Stimulated activated CD4-positive, alpha-beta T cell treated with anti-CD3 and anti-CD28 coated beads, Interleukin-15, amount 100 ng/mL, for 1 hour (primary cell): ENCODE measurements at places on chromosomes 6 and 20.

GRCh38 chr6:100420711-100421110 is 44.0 kb downstream of the SIM1 start:
- DNase-seq, result no peak

- no peak for DNase-seq
Measured at GRCh38 chr6:131657222-131657621, 20.1 kb downstream of the ENPP3 start.

GRCh38 chr6:30888816-30889495 is 4.6 kb downstream of the DDR1 start:
- DNase-seq, result no peak

DNA sequence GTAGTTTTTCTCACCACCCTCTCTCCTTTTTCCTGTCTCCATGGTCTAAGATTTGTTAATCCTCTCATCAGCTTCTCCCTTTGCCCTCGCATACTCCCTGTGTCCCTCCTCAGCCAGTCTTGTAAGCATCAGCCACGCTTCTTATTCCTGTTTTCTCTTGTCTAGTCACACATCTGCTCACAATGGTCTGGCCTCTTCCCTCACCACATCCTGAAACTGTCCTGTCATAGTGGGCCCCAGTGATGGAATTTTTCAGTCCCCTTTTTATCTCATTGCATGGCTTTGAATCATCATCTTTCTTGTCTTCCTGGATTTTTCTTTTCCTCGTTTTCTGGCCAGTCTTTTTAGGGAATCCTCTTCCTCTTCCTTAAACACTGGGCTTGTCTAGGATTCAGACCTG is 57.2 kb downstream of the GFRA4 start:
- no peak for DNase-seq

DNA sequence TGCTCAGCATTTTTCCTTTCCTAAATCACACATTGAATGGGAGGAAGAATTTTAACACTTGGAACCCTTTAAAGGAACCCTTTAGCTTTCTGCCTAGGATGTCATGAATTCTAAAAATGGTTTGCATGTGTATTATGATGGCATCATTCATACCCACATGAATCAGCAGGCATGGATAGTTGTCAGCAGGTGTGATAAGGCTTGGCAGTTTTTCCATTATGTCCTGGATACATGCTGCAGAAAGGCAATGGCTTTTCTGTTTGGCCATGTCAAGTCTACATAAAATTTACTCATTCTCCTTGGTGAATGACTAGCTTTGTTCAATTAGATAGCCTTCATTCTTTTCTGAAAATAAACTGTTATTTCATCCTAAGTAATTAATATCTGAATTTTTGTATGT is 353.7 kb downstream of the GRIK2 start:
- DNase-seq, result no peak

DNA sequence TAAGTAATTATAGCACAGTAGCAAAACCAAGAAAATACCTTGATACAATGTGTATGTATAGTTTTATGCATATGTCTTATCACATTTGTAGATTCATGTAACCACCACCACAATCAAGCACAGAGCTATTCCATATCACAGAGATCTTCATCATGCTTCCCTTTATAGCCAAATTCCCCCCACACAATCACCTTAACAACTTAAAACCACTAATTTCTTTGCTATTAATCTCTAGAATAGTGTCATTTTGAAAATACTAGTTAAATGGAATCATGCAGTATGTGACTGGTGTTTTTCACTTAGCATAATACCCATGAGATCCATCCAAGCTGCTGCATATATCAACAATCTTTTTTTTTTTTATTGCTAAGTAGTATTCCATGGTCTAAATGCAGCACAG is 8.2 kb downstream of the HLA-DRA start:
- no peak for DNase-seq

DNA sequence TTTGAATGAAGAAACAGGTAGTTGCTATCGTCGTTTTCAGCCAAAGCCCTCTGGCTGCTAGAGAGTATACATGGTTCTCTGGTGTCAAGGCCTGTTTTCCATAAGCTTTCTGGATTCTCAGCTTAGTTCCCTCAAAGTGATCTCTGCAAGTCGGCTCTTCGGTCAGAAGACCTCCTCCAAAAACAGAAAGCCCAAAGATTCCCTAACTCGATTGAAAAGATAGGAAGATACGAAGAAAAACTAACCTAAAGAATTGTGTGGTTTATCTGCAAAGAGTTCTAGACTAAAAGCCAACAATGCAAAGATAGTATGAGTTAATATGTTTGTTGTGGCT is 545 bp upstream of the ASCC3 start:
- no peak for DNase-seq

- DNase-seq, result no peak
Measured at GRCh38 chr6:51024126-51024525, 205.5 kb downstream of the TFAP2B start.

GRCh38 chr6:8906699-8907098 is 471.4 kb upstream of the SLC35B3 start:
- DNase-seq, result no peak

DNA sequence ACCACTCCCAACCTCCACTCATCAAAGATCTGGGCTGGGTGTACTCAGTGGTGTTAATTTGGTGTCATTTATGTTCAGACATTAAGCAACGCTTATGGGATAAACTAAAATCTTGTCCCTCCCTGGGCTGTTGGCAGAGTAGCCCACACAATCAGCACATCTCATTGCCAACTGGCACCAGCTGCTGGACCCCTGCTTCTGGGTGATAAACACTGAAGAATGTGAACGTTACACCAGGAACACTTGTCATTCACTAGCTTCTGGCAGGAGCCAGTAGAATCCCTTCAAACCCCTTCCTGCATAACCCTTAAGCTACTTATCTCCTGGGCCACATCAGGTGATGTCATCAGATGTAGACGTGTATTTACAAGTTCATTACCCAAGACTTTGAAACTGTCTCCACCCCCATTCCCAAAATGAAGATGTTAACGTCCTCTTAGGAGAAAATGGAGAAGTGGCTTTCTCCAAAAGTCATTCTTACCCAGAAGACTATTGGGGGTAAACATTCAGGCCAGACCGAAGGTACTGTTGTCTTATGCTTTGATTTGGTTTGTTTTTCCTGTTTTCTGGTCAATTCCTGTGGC is 107.8 kb upstream of the CD93 start:
- DNase-seq, result no peak

- no peak for DNase-seq
Measured at GRCh38 chr6:31222496-31222895, 49.4 kb downstream of the HLA-C start.

GRCh38 chr6:44260451-44261297 is 3.3 kb upstream of the SLC35B2 start:
- DNase-seq, result no peak

GRCh38 chr6:701700-702479 is 9.0 kb upstream of the EXOC2 start:
- DNase-seq, result no peak

DNA sequence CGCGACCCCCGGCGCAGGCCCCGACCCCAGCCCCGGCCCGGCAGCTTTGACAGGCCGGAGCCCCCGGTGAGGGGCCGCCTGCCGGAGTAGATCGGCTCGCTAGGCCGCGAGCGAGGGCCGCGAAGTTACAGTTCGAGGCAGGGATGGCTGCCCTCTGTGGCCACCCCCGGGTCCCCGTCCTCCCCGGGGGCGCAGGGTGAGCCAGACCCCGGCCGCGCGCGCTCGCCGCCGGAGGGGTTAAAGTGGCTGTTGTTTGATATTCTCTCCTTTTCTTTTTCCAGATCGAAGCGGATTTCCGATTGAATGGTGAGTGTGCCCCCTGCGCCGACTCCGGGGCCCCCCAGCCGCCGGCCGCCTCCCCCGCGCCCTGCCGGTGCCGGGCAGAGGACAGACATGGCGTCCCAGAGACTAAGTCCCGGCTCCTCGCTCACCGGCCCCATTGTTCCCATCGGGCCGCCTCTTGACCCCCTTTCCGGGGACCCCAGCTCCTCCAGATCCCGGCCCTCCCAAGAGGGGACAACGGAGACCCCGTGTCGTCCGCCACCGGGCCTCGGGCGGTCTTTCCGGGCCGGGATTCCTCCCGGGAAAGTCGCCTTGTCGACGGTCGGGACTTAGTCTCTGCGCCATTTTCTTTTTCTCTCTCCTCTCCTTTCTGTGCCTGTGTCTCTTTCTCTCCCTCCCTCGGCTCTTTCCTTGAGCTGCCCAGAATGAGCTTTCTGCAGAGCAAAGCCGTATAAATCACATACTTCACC is 704 bp downstream of the TOP1 start:
- DNase-seq, result peak; percentile 5
